ENCODE measurements at places on chromosomes 2 and 18.

- no peak for DNase-seq
Observed at GRCh38 chr18:48095726-48096125, 165.3 kb upstream of the SMAD2 start.

DNA sequence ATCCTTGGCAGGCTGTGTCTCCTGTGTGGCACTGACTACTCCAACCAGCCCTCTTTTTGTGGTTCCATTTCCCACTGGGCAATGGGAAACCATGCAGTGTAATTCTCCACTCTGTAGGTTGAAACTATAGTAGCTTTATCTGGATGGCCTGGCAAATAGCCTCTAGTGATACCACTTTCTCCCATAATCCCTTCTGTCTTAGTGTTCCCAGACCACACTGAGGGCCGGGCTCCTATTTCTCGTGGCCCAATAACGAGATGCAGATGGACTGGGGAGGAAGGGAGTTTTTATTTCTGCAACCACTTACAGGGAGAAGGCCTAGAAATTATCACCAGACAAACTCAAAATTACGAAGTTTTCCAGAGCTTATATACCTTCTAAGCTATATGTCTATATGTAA, 24.7 kb downstream of the SKA1 start:
- no peak for DNase-seq

- DNase-seq: no peak
Observed at GRCh38 chr2:99775585-99775984, 285.8 kb upstream of the REV1 start.

DNA sequence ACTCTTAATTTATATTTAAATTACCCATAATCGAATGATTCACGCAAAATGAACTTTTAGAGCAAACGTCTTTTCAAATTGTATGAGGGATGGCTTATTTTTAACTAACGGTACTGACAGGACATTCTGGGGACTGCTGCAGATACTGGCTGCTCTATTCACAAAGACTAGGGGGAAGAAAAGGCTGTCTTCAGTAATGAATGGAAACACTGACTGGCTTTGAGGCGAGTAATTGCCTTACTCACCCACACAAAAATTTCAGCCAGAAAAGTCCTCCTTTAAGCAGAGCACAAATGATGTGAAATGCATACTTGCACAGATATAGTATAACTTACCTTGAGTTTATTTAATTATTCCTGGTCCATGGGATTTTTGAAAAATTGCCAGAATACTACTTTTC, 852.6 kb downstream of the DPP10 start:
- no peak for DNase-seq

DNA sequence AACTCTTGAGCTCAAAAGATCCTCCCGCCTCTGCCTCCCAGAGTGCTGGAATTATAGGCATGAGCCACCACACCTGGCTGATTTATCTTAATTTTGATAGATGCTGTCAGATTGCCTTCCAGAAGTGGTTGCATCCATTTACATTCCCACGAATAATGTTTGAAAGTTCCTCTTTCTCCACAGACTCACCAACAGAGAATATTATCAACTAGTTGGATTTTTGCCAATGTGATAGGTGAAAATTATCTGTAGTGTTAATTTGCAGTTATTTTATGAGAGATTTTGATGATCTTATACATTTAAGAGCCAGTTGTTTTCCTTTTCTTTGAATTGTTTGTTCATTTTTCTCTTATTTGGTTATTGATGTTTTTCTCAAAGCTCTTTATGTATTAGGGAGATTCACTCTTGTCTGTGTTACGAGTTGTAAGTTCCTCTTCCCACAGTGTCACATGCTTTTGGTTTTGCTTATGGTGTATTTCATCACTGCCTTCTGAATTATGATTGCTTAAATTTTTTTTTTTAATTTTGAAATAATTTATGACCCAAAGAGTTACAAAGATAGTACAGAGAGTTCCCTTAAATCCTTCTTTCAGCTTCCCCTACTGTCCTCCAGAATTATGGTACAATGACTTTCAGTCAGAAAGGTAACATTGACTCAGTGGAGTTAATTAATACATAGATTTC, 20.7 kb upstream of the NT5DC4 start:
- DNase-seq: no peak

Measured in cardiac fibroblast (primary cell).